ENCODE measurements at places on chromosomes 6 and 20. TPM values are rescaled to one million over a fixed set of nuclear protein-coding genes. Genes with fewer than 3 reads are reported as not detected.

The SFTA2 gene
- 0.72 TPM for total RNA-seq

The MUCL3 gene
- total RNA-seq: not detected

GRCh38 chr20:25623225-25623735 is 534 bp downstream of the NANP start:
- no peak for DNase-seq

- DNase-seq: peak; percentile 72
Measured at GRCh38 chr20:19928328-19929011, 88.7 kb upstream of the NAA20 start.

GRCh38 chr6:140671926-140672325 is 1297.5 kb upstream of the CITED2 start:
- no peak for DNase-seq

DNA sequence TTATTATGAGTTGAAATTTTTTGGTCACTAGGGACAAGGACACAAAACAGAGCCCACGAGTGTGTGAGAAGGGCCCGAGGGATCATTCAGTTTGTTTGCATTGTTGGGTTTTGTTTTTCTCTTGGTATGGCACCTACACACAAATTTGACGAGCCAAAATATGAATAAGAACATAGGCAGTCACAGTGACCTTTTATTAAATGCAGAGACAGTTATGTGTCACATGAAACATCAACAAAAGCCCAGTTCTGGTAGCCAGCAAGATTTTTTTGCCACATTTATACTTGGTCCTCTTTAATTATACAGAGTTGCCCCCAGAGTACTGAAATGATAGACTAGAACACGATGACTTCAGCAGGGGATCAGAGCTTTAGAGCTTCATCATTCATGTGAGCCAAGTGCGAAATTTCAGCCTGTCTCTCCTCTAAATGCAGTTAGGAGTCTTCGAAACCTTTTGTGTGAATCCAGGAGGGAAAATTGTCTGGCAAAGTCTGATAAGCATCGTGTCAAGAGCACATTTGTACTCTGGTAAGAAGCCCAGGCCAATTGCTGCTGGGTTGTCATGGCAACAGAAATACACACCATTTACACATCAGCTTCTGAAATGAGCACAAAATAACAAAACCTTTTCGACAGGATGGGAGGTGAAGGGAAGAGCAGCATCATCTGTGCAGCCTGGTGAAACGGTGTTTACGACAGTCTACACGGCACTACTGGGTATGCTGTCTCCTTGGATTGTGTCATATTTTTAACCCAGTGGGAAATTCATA is 79.2 kb upstream of the RIPOR2 start:
- DNase-seq: no peak

DNA sequence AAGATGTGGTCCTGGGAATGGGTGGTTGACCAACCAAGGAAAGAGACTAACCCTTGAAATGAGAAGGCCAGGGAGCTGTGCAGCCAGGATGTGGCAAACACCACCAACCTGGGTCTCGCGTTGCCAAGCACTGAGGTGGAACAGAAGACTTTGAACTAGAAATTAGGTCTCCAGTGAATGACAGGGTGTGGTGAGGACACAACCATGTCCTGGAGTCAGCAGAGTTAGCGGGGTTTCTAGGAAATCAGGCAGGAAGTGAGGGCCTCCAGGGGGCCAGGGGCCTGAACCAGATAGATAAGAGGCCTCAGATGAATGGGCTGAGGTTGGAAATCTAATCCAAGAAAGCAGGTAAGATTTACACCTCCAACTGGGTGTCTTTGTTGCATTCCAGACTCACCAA is 353.3 kb upstream of the ARID1B start:
- no peak for DNase-seq

DNA sequence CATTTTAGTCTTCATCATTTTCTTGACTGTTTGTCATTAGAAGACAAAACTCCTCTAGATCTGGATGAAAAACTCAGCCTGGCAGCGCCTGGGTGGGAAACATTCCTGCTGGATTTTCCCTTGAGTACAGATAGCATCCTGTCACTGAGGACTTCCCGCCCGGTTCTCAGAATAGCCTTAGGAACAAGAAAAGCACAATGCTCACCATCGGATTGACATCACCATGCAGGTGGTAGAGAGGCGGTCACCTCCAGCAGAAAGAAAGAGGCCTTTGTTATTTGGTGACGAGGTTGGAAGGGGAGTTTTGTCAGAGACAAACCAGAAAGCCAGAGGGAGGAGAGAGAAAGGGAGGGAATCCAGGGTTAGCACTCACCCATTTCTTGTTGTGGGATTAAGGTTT is 39.8 kb downstream of the KIF25 start:
- DNase-seq: no peak

GRCh38 chr6:109240370-109241084 is 141.7 kb downstream of the CD164 start:
- DNase-seq: no peak

The BAG2 gene
- total RNA-seq: 11.0 TPM

DNA sequence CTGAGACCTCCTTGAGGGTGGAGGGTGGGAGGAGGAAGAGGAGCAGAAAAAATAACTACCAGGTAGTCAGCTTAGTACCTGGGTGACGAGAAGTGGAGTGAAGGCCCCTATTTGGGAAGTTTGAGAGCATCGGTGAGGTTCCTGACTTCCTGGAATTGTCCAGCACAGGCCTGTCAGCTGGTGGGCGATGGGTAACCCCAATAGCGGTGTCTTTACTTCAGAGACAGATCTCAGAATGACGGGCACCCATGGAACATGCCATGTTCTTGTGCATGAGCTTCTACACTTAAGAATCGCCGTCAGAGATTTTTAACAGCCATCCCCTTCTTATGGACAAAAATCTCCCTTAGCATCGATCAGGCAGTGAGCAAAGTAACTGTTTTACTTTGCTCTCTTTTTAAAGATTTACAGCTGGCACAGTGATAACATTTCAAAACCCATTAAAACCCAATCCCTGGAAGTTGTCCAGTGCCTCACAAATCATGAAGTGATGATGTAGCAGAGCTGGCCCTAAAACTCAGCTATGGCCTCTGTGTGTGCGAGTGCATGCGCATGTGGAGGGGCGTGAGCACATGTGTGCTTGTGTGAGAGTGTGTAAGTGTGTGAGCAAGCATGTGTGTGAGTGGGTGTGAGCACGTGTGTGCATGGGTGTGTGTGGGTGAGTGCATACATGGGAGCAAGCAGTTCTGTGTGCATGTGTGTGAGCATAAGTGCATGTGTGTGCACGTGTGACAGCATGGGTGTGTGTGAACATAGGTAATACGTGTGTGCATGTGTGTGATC is 85.2 kb downstream of the DLL1 start:
- no peak for DNase-seq

GRCh38 chr6:63757826-63758225 is 122.2 kb downstream of the PHF3 start:
- DNase-seq: no peak

The SLC17A5 gene
- 15.8 TPM for total RNA-seq

GRCh38 chr6:101146389-101146788 is 247.1 kb upstream of the GRIK2 start:
- no peak for DNase-seq

DNA sequence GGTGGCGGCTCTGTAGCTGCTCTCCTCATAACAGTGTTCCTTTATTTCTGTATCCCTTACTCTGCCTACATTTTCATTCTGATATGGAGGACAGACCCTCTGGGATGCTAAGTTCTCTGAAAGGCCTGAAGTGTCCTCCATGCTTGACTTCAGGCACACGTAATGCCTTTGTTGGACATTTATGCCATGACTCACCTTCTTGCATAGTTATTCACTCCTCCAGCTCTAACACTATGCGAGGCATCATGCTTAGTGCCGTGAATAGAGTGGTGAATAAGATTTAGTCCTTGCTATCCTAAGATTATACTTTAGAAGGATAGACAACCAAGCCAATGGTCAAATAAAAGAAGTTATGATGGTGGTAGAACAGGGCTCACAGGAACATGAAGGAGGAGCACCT is 760.9 kb upstream of the FLRT3 start:
- no peak for DNase-seq

The HLA-DRB5 gene
- total RNA-seq: not detected

- DNase-seq: no peak
Measured at GRCh38 chr6:115882771-115883170, 177.9 kb downstream of the FRK start.

The CRIP3 gene
- total RNA-seq: 10.0 TPM

DNA sequence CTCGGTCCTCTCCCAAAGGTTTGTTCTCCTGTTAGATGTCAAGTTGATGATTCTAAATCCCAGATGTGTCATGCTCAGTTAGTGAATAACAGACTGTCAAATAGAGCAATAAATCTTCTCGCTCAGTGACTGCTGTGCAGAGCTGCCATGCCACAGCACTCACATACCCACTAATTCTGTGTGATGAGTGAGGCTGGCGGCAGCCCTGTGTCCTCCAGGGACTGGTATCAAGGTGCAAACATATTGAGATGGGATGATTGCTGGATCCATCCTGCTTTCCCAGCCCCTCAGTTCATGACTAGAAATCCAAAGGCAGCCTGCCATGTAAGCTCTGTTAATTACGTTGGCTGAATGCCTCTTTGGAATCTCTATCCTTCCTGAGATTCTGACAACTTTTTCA is 103.9 kb downstream of the OLIG3 start:
- no peak for DNase-seq

The RSPH3 gene
- total RNA-seq: 16.6 TPM

DNA sequence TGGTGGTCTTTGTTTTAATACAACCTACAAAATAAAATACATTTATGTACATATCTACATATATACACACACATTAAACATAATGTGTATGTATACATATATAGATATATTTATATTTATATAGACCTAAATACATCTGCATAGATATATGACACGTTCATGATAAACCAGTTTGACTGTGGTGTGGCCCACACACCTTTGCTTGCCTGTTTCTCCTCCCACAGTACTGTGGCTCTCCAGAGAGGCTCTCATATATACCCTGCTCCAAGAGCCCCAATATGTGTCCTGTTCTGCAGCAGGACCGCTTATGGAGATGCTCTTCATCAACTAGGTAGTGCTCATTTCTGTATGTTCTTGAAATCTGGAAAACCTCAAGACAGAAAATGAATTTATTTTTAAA is 207.0 kb downstream of the KCNQ5 start:
- DNase-seq: no peak

- DNase-seq: peak; percentile 72
Measured at GRCh38 chr20:8020314-8021079, 936 bp upstream of the TMX4 start.

DNA sequence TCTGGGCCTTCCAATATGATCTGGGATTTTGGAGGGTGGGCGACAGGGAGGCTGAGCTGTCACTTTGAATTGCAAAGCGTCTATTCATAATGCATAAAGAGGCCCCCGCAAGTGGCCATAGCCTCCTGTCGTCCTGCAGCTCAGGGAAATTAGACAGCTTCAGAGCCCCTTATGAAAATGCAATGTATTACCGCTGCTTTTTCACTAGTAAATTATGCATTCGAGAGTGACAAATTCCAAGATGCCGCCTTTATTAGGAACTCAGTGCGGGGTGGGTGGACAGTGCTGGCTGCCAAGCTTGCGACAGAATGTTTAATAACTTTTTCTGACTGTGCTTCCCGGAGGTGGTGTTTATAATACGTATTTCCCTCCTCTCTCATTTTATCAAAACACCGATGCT is 168.5 kb downstream of the DHX35 start:
- DNase-seq: no peak

The TBCC gene
- 15.1 TPM for total RNA-seq

DNA sequence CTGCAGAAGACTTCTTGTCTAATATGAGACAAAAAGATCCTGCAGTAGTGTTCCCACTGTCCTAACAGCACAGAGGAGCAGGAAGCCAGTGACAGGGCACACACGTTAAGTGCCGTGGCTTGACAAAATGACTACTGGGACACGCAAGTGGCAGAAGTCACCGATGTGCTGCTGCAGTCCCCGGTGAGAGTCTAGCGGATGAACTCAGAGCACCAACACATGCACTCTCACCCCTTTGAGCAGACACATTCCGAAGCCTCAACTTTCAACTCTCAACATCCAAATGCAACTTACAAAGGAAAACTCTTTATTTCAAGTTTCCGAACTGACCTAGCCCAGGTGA is 898 bp downstream of the LAMA4 start:
- no peak for DNase-seq
